Memory B cell (primary cell): ENCODE measurements at places on chromosomes 16 and 17.

- no peak for DNase-seq
Observed at GRCh38 chr17:65055280-65055707, 1.2 kb downstream of the GNA13 start.

DNA sequence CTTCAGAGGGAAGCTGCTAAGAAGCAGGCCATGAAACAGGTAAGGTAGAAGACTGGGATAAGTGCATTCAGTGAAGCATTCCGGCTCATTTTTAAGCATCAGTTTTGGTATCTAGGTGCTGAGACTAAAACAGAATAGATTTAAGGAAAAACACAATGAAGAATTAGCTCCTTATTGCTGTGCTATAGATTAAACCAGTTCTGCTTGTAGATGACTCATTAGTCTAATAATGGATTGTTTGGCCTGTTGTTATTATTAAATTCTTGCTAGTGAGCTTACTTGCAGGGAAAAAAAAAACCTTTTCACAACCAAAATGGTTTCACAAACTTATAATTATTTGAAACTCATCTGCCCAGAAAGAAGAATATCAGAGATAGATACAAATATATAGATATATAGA is 55.9 kb downstream of the NSRP1 start:
- no peak for DNase-seq

DNA sequence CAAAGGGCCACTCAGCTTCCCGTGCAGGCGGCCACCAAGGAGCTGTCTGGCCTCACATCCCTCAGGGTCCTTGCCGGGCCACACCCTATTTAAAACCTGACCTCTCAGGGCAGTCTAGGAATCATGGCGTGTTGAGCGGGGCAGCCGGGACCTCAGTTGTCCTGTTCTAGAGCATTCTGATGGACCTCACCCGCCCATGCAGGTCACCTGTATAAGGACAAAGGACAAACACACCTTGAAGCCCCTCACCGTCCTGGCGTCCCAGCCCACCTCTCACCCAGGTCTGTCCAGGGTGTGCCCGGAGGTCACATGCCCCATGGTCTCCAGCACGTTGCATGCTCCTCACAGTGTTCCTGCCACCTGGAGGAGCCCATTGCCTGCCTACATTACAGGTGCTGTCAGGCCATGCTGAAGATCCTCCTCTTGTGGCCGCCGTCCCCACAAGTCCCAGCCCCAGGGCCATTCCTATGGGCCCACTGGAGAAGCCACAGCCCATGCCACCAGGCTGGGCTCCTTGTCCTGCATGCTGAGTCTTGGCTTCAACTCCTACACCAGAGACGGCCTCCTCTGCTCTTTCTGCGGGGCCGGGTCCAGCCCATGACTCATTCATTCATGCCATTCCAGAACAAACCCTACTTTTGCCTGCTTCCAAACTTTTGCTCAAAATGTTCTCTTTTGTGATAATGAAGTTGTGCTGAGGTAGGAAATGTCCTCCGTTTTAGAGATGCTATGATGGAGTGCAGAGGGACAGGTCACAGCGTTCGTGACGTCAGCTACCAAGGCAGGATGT is 46.3 kb downstream of the PEMT start:
- DNase-seq, result no peak

- no peak for DNase-seq
Observed at GRCh38 chr17:28958820-28959455, 7.6 kb upstream of the PHF12 start.

DNA sequence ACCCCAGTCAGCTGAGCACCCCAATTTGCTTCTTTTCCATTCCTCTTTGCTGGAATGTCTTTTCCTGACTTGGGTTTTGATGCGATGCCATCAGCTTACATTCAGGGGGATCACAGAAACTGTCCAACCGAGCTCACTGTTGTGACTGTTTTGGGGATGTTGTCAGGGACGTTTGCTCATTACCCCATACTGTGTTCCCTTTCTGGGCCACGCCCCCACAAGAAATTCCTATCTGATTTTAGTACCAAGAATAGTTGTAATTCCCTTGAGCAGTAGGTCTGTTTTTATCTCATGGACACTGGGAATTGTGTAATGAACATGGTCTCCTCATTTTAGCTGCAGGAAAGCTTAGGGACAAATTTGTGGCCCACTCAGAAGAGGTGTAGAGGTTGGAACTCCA is 2.6 kb upstream of the NTN1 start:
- no peak for DNase-seq

DNA sequence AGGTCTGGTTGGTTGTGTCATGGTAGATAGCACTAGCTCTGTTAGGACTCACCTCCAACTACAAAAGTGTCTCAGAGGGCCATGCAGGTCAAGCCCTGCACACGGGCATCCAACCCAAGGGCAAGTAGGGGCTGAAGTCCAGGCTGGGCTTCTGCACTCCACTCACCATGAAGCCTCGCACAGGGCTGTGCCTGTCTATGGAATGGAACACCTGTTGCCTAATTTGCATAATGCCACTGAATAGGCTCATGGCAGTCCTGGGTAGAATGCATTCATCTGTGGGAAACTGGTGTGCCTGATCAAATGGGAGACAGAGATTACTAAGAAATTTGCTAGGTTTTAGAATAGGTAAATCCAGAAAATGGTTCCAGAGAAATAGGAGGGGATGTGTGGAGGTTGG is 8.0 kb upstream of the AKAP1 start:
- no peak for DNase-seq

DNA sequence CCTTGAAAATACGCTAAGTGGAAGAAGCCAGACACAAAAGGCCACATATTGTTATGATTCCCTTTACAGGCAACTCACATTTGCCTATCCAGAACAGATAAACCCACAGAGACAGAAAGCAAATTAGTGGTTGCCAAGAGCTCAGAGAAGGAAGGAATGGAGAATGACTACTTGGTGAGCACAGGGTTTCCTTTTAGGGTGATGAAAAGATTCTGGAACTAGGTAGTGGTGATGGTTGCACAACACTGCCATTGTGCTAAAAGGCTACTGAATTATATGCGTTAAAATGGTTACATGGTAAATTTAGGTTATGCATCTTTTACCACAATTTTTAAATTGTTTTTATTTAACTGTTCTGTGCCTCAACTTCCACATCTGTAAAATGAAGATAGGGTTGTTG is 4.4 kb downstream of the COPRS start:
- DNase-seq, result no peak

DNA sequence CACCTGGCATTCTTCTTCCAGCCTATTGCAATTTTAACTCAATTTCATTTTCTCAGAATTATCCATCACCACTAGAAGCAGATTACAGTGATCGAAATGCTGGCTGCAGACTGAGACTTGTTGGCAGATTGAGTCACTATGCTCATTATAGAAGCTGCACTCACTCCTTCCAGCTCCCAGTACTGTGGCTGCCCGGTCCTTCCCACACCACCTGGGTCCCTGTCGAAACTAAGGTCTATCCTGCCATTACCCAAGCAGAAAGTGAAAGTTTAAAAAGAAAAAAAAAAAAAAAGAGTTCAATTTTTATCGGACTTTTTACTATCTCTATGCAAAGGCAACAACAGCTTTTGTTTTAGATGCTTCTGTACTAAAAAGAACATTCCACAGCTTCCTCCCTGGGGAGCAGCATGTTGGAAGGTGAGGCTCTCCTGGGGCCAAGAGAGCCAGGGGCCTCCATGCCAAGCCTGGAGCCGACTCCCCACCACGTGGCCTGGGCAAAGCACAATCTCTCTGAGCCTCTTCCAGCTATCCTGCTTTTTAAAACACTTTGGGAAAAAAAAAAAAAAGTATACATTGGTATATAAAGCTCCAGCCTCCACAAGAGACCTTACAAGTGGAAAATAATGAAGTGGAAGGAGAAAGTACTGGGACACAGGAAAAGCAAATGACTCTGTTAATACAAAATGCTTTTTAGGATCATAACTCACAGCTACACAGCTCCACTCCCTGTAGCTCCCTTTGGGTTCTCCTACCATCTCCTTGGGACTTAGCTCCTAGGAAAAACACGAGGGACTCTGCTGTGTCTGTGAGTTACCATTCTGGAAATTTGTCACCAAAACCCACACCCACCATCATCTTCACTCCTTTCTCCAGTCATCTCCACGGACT is 77.8 kb downstream of the USP31 start:
- DNase-seq, result no peak

DNA sequence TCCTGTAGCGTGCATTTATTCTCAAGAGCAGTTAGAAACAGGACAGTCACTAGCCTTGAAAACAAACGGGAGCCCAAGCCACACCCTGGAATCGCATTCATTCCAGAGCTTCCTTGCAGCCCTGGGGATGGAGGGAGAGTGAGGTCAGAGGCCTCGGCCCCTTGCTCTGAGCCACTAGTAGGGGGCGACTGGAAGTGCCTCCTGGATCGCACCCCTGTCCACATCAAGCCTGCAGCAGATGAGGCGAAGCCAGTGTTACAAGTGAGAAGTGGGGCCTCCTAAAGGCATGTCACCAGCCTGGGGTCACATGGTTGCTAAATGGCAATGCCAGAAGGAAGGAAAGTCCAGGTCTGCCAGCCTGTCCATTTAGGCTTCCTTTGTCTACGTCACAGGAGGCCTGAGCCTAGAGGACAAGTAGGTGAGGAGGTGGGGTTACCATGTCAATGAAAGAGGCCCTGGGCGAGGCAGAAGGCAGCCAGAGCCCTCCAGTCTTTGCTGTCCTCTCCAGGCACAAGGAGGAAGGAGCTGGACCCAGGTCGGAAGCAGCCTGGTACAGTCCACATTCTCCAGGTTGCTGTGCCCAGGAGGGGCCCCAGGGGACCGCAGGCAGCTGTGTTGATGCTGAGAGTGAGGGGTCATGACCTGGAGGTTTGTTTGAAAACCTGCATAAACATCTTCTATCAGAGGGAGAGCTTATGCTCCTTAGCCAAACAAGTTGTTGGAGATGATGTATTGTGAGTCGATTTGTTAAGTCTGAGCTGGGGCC is 3.0 kb upstream of the RCVRN start:
- no peak for DNase-seq

DNA sequence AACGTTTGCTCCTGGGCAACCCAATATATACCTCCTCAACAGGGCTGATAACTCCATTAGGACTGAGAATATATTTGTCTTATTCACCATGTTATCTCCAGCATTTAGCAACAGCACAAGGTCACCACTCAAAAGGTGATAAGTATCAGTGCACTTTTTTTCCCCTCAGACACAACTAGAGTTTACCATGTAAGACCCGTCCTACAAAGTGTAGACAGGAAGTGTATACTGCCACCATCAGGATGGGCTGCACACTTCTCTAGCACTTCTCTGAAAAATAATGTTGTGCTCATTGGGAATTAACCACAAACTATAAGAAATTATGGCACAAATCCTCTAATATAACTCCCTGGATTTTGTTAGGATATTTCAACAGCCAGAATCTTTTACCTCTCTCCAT is 5.7 kb upstream of the VAT1L start:
- no peak for DNase-seq

DNA sequence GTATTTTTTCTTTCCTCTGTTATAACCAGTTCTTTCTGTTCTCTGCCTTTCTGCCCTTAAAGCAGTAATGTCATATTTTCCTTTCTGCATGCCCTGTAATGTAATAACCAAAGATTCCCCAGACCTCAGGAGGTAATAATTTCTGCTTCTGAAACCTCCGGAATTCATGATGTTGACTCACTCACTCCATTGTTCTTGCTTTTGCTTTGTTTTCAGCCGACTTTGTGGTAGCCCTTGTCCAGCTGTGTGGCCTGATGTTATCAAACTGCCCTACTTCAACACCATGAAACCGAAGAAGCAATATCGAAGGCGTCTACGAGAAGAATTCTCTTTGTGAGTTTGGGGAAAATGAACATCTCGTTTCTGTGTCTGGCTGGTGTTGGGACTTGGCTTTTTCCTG is 55.9 kb downstream of the CDK12 start:
- DNase-seq, result no peak

DNA sequence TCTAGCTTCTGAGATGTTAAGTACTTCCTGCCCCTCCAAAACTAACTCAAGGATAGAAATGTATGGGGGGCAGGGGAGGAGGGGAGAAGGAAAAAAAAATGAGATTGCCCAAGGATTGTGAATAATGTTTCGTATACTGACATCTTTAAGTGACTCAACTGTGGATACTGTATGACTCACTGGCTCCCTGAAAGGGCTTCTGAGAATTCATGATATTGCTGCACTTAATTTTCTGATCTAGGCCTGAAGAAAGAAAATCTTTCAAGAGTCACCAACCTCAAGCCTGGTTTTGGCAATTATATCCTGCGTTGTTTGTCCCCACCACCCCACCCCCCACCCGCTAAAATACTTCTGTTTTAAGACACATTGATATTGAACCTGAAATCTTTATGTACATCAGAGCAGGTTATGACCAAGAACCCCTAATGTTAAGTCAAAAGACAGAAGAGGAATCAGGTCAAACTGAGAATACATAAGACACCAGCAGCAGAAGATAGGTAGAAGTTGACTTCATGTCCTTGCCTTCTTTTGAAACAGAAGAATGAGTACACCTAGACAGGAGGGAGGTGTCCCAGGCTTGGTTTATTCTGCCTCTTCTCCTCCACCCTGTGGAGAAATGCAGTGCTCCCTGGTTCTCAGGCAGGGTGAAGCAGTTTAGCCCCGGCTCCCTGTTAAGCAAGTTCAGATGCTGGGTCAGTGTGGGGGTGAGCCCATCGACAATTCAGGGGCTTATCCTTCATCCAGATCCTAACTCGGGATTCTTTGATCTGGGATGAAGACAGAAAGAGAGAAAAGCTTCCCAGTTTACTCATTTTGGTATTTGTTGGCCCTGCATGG is 3.3 kb upstream of the FBXL20 start:
- DNase-seq, result no peak

DNA sequence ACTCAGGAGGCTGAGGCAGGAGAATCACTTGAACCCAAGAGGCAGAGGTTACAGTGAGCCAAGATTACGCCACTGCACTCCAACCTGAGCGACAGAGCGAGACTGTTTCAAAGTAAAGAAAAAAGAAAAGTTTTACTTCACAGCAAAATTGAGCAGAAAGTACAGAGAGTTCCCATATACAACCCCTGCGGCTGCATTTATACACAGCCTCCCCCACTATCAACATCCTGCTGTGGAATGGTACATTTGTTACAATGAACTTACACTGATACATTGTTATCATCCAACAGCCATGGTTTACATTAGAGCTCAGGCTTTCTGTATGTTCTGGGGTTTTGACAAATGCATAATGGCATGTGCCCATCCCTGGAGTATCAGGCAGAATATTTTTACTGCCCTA is 2.6 kb upstream of the MTHFSD start:
- no peak for DNase-seq

GRCh38 chr17:17525311-17525710 is 29.1 kb upstream of the RASD1 start:
- DNase-seq, result no peak

GRCh38 chr17:82374626-82375331 is 3.2 kb downstream of the UTS2R start:
- DNase-seq, result no peak

- DNase-seq, result no peak
Observed at GRCh38 chr17:75970011-75970523, 8.9 kb downstream of the ACOX1 start.

- DNase-seq, result no peak
Observed at GRCh38 chr16:19225651-19226050, 57.6 kb downstream of the SYT17 start.

- DNase-seq, result no peak
Observed at GRCh38 chr17:50690887-50691549, 16.7 kb downstream of the ANKRD40 start.

GRCh38 chr17:56648806-56649205 is 55.3 kb downstream of the NOG start:
- no peak for DNase-seq
